RWPE2 (cell line): ENCODE measurements at places on chromosomes 2 and 18.

- H3K4me3 ChIP-seq = no peak overlapping the region
- no peak for DNase-seq
- no peaks in the 10 kb centered on the region for H3K4me1 ChIP-seq
Observed at GRCh38 chr2:51368250-51368649, 336.3 kb upstream of the NRXN1 start.

DNA sequence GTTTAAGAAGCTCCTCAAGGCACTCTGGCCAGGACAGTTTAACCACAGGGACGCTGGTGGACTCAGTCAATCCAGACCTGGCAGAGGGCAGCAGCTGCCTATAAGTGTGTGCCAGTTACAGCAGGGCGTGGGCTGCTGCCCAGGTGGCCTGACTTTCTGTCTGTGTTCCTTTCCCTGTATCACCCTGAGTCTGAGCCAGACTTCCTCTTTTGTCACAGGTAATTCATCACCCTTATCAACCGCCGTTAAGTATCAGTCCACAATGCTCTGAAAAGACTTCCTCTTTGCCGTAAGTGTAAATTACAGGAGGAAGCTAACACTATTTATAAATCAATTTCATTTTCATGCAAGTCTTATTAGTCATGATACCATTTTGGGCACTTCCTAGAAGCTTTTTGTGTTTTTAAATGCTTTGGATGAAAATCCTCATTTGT lies 7.0 kb downstream of the LPIN1 start:
- H3K27me3 ChIP-seq = no peaks in the 10 kb centered on the region
- H3K36me3 ChIP-seq = peaks cover 18% of the 10 kb centered on the region
- DNase-seq = no peak
- H3K27ac ChIP-seq = peak overlapping the region; percentile 51
- H3K4me3 ChIP-seq = no peak overlapping the region
- H3K4me1 ChIP-seq = peaks cover 32% of the 10 kb centered on the region

DNA sequence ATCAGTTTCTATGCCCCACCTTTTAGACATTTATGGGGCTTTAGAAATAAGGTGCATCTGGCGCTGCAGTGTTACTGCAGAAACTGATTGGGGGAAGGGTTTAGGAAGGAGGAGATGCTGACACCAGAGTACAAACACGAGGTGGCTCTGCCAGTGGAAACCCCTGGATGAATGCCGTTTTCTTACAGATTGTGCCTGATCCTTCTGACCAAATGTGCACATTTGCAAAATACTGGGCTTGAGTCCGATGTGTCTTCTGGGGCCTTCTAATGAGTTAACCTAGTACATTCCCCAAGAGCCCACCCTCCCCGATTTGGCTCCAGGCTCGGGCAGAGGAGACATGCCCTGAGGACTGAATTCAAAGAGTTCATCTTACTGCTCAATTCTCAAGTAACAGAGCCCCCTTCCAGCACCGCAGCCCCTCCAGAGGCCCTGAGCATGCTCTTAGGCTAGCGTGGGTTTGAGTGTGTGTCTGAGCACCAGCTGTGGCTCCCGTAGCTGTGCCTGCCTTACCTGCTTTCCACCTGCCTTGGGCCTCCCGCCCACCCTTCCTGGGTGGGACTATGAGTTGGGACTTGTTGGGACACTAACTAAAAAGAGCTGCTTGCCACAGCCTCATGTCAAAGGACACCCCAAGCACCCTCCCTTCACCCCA lies 116.7 kb upstream of the COPS8 start:
- H3K36me3 ChIP-seq = no peaks in the 10 kb centered on the region
- no peak for DNase-seq
- no peak overlapping the region for H3K27ac ChIP-seq
- peaks cover 14% of the 10 kb centered on the region for H3K4me1 ChIP-seq
- H3K27me3 ChIP-seq = no peaks in the 10 kb centered on the region

DNA sequence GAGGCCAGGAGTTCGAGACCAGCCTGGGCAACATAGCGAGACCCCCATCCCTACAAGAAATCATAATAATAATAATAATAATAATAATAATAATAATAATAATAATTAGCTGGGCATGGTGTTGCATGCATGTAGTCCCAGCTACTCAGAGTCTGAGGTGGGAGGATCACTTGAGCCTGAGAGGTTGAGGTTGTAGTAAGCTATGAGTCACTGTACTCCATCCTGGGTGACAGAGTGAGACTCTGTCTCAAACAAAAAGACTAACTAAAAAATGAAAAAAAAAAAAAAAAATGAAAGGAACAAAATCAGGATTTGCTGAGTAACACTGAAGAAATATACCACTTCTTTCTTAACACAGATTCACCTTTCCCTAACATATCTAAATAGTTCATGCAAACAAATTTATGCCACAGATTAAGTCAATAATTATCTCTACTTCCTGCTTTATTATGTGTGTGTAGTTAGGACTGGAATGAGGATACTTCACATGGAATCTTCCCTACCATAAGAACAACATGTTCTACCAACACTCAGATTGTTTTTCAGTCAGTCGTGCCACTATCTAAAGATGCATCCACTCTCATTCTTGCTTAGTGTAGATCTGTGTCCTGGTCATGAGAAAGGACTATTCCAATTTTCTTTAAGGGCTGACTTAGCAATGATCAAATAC lies 928.7 kb downstream of the SLC4A3 start:
- no peak overlapping the region for H3K27ac ChIP-seq
- H3K4me3 ChIP-seq = no peak overlapping the region
- no peaks in the 10 kb centered on the region for H3K27me3 ChIP-seq
- no peaks in the 10 kb centered on the region for H3K36me3 ChIP-seq
- no peaks in the 10 kb centered on the region for H3K4me1 ChIP-seq
- DNase-seq = no peak
